ENCODE measurements at places on chromosomes 6 and 20.

- no peak for DNase-seq
Observed at GRCh38 chr20:39691151-39691862, 729.2 kb downstream of the DHX35 start.

- DNase-seq, result no peak
Observed at GRCh38 chr20:20621195-20621594, 91.2 kb downstream of the RALGAPA2 start.

- DNase-seq, result no peak
Observed at GRCh38 chr6:33664506-33665057, 43.5 kb downstream of the ITPR3 start.

DNA sequence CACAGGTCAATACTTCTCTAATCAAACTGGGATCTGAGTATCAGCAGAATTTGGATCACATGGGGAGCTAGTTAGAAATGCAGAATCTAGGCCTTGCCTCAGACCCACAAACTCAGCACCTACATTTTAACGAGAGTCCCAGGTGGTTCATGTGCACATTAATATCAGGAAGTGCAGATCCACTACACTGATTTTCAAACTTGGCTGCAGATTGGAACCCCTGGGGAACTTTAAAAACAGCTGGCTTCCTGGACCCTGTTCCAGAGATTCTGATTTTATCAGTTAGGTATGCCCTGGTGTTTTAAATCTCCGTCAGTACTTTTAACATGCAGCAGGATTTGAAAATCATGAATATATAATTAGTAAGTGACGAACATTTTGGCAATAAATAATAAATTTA lies 1.9 kb upstream of the CST8 start:
- DNase-seq, result no peak

DNA sequence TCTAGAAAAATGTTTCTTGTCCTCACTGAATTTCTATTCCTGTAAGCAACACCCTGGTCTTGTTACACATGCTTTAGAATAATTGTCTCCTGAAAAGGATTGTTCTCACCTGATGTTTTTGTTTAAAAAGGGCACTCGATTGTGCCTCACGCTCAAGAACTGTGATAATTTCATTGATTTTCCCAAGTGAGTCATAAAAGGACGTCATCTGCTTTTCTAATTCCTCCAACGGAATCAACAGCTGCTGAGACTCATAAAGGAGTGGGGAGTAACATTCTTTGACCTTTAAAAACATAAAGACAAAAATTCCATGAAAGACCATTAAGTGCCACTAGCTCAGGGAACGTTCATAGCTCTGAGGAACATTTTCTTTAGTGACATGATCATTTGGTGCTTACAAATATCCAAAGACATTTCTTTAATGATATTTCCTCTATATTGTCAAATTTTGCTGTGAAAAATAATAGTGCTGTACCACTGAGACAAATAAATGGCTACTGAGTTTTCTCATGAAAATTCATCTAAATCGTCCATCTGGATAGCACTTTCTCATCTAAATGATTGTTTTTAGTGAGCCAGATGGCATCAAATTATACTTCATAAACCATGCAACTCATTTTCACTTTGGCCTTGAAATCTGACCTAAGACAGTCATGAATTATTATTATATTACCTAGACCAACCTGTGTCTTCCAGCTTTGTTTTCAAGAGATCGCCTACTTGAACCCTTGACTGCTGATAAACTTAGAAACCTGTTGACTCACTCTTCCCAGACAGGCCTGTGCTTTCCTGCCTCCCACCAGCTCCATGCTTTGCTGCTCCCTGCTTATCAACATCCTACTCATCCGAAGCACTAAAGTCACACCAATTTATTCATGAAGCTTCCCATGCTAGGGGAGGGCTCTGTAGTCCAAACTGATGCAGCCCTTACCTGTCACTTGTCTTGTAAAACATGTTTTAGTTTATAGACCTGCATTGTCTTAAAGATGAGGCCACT lies 178.2 kb downstream of the SYNE1 start:
- peak; percentile 14 for DNase-seq

DNA sequence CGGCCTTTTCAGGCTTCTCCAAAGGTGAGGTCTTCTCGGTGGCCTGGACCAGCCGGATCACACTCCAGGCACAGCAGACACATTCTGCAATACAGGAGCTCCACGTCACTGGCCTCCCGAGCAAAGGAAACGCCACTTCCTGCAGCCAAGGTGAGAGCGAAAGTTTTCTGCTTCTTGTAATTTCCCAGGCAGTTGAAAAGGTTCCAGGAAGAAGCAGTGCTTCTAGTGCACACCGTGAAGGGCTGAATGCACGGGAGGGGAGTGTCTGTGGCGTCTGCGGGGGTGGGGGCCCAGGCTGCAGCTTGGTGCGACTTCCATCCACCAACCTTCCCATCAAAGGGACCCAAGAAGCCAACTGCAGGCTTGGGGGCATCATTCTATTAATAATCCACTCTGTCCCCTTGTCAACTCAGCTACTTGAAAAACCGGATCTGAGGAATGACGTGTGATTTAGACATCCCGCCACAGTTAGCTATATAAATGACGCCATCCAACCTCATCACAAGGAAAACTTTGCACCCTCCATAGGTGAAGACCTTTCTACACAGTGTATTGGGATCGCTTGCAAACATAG lies 61.1 kb downstream of the NFATC2 start:
- DNase-seq, result no peak

DNA sequence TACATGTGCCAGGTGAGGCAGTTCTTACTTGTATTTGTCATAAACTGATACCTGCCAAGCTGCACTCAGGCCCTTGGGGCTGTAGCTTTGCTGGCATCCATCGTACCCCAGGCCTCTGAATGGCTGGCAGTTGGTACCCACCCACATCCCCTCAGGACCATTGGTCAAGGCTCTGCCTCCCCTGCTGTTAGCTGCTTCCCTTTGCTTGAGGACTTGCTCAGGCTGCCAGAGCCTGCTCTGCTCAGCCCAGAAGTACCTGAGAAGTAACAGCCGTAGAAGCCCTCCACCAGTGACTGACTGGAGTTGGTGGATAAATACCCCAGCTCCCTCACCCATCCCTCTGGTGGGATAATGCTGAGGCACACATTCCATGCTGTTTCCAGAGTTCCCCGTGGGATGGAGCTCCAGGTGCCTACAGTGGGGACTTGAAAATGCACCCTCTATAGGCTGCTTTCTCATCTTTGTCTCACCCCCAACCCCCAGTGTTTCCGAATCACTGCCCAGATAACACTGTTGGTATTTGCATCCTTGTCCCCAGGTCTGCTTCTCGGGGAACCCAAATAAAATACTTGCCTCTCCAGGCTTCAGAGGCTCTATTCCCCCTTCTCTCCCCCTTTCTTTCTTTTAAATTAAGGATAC lies 7.3 kb downstream of the EBF4 start:
- DNase-seq, result no peak

DNA sequence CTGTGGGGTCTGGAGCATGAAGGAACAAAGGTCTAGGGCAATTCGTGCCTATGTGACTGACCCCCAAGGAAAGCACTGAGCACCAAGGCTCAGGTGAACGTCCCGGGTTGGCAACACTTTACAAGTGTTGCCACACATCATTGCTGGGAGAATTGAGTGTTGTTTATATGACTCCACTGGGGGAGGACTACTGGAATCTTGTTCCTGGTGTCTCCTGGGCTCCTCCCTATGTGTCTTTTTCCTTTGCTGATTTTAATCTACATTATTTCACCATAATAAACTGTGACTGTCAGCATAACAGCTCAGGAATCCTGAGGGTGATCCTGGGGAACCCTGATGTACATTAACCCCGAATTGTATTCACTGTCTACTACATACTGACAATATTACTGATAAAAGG lies 207.7 kb upstream of the BMP2 start:
- DNase-seq, result no peak

DNA sequence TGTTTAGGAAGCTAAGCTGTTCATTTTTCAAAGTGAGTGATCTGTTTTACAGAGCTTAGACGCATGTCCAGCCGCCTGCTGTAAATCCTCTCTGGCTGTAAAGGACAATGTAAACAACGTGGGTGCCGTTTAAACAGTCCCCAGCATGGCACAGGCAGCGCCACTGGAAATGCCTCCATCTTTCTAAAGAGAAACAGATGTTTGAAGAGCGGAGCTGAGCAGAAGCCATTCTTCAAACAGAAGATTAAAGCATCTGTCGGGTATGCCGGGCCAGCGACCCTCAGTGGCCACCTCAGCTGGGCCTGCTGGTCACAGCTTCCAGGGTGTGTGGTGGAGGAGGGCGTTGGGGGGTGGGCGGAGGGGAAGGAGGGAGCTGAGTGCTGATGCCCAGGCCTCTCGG lies 138.6 kb downstream of the ERMARD start:
- DNase-seq, result no peak

DNA sequence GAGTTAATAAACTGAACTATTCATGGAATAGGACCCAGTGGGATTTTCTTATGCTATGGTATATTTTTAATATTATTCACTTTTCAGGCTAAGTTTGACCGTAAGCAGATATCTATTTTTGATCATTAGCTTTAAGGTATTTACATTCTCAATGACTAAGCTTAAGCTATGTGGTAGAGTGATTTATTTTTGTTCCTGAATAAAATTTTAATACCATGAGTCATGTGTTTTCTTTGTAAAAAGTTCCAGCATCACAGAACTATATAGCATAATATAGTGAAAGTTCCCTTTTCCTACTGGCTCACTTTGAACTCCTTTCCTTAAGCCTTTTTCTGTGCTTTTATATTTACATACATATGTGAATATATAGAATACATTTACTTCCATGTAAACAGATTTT lies 75.8 kb downstream of the BCKDHB start:
- peak; percentile 35 for DNase-seq

DNA sequence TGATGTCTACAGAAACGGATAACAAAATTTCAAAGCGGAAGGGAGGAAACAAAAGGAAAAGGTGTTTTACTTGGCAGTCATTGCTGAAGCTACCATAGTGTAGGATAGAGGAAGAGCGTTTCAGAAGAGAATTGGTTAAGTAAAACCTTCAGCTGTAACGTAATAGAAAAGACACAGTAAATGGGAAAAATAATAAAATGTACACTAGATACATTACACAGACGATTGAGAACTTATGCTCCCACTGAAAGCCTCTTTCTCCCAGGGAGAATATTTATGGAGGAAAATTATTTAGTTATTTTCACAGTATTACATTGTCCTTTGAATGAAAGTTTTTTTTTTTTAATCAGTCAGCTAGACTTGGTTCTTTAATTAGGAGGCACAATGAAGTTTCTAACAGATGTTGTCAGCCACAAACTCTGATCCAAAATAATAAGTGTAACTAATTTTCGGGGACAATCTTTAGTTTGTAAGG lies 90.7 kb upstream of the PRDM1 start:
- DNase-seq, result no peak

GRCh38 chr20:9981829-9982228 lies 53.0 kb upstream of the ANKEF1 start:
- DNase-seq, result no peak

DNA sequence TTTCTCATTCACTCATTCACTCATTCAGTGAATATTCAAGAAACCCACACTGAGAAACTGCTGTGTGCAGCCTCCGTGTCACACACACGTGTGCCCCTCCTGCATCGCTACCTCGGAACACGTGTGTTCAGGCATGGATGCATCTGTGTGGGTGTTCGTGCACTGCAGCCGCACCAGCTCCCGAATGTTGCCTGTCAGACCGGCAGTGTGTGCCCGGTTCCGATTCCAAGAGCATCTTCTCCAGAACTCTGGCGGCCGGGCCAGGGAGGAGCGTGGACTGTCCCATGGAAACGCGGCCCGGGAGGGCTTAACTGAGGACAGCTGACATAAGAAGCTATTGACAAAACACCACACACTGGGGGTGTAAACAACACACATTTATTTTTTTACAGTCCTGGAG lies 216.0 kb downstream of the DLL1 start:
- no peak for DNase-seq

DNA sequence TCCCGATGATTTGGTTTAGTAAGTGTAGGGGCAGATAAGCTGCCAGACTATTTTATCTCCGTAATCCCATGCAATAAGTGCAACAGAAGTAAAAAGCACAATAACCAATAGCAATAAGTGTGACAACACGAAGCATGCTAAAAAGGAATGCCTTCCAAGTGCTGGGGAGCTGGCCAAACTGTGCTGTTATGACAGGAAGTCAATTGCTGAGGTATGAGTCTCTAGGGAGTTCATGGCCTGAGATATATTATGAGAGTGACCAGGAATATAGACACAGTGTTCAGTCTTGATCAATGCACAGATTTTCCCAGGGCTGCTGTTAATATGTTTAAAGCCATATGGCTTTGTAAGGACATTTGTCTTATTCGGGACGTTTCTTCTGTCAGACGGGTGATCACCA lies 10.5 kb upstream of the ANGPT4 start:
- DNase-seq, result no peak

GRCh38 chr6:158813032-158813431 lies 6.1 kb downstream of the EZR start:
- no peak for DNase-seq

DNA sequence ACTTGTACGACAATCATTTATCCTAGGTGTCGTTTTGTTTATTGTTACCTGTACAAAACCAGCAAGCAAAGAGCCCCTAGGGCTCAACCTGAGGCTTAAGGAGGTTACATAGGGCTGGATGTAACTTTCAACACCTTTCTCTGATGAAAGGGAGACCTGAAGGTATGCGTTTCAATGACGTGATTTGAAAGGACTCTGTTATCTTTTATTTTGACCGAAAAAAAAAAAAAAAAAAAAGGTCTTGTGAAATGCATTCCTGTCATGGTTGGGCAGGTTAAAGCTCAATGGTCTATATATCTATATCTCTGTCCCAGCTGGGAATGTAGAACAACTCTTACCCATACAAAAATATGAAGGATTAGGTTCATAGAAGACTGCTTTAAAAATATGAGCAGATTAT lies 78.7 kb upstream of the SASH1 start:
- no peak for DNase-seq

GRCh38 chr6:7144872-7145584 lies 37.3 kb downstream of the RREB1 start:
- no peak for DNase-seq

GRCh38 chr6:126770176-126770575 lies 348.3 kb upstream of the RSPO3 start:
- DNase-seq, result no peak

DNA sequence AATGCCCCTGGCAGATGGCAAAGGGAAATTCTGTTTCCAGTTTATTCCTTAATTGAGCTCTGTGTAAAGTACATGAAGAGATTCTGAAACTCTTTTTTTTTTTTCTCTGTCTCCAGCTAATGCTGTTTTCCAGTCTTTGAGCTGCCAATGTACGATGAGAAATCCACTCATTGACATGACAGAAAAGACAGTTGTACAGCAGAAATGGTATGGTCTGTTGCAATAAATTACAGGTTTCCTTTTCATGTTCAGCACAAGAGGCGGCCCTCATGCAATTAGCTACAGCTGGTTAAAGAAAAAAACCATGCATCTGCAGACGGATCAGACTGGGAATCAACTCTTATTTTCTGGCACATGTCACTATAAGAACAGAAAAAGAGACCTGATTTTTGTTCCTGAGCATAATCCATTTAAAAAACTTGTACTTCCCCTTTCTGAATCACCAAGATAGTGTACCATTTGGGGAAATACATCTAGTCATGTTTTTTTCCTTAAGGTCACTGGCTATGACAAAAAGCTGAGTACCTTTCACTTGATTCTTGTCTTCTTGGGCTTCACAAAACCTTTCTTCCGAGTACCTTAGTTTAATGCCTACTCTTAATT lies 289.8 kb upstream of the PREP start:
- DNase-seq, result no peak

GRCh38 chr6:23980965-23981364 lies 145.1 kb upstream of the NRSN1 start:
- peak; percentile 8 for DNase-seq

Data from astrocyte of the hippocampus (primary cell).